Hematopoietic multipotent progenitor cell (in vitro differentiated cells): ENCODE measurements at places on chromosomes 6 and 20. TPM values are rescaled to one million over a fixed set of nuclear protein-coding genes. Genes with fewer than 3 reads are reported as not detected.

WFDC12 gene
- total RNA-seq, result not detected

HLA-B gene
- 2,264 TPM for total RNA-seq

RXRB gene
- total RNA-seq, result 23.4 TPM

ARMH2 gene
- total RNA-seq, result 0.54 TPM

BFSP1 gene
- total RNA-seq, result 0.54 TPM

TCF19 gene
- 12.4 TPM for total RNA-seq

KCNQ2 gene
- 0.27 TPM for total RNA-seq

GNL1 gene
- 46.6 TPM for total RNA-seq

SLC25A27 gene
- 5.7 TPM for total RNA-seq

LRRN4 gene
- total RNA-seq, result under 0.01 TPM

- no peak for DNase-seq
These were observed 280.2 kb downstream of the CDKAL1 start for GRCh38 chr6:20814494-20814893.

- DNase-seq, result no peak
These were observed 12.0 kb upstream of the SLC17A5 start for GRCh38 chr6:73665686-73666319.

DNA sequence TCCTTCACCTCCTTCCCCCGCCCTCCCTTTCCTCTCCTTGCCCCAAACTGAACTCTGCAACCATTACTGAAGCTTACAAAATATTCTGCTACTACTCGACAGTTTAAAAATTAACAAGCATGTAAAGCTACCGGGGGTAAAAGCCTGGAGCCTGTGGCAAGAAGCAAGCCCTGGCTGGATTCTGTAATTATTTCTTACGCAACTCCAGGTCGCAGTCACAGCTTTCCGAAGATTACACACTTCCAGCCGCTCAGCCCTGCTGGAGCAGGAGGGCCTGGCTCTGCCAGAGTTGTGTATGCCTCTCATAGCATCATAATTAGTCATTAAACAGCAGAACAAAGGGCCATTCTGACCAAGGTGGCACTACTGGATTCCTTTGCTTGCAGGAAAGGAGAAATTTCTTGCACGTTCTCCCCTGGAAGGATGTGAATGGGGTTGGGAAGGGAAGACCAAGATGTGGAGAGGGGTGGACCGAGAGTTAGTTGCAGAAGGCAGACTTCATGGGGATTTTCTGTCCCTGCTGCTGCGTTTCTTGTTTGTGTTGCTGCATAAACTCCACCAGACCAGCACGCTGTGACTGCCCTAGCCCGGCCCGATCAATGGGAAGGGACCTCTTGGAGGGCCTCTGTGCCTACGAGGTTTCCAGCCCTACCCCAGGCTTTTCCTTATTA lies 23.6 kb downstream of the FOXQ1 start:
- DNase-seq, result no peak

- DNase-seq, result no peak
These were observed 599.3 kb upstream of the IMPG1 start for GRCh38 chr6:76671751-76672150.

DNA sequence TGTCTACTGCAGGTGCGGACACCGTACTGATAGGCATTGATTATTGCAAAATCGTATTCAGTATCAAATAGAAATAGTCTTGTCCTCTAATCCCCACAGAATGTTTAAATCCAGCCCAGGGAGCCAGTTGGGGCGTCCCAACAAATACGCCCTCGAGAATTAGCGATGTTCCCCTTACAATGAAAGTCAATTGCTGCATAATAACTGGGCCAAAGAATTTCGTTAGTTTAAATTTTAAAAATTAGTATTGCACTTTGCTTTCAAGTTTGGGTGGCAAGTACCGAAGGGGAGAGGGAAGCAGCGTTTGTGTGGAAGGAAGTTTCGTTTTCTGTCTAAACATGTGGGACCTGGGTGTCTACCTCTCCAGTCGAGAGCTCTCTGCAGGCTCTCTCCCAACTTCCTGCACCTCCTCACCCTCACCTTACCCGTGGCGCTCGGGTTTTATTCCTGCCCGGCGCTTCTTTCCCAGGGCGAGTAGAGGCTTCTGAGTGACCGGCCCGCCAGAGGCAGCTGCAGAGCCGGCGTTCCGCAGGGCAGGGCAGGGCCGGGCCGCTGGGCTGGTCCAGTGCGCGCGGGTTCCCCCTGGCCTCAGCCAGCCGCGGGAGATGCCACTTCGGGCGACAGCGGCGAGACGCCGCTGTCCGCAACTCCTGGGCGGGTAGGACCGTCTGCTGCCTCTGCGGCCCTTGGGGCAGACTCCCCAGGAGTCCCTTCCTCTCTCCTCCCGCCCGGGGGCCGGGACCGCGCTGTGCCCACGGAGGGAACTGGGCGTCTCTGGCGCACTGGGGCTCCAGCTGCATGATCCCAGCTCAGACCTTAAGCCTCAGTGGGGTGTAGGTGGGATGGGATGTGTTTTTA lies 862 bp upstream of the TFAP2C start:
- DNase-seq, result no peak

DNA sequence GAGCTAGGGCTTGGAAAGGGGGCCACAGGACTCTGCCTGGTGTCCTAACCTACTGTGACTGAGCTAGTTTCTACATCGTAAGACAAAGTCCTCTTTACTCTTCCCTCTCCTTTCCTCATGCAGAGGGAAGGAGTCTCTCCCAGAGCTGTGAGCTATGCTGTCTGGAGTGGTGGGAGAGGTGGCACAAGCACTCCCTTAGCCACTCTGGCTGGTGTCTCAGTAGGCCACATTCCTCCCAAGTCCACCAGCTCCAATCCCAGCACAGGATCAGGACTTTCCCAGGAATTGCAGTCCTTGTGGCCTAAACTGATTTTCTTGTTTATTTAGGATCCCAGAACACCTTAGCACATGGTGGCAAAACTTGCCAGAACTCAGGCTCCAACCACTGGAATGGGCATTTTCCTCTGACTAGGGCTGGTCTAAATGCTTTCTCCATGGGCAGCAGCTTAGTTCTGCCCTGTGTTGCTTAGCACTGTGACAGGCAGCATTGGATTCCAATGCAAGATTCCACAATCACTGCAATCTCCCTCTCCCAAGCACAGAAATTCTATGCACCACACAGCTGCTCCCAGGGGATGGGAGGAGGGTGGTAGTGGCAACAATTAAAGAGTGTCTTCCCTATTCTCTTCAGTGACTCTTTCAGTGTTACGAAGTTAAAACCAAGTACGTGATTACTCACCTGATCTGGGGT lies 733.3 kb downstream of the HACE1 start:
- no peak for DNase-seq

DNA sequence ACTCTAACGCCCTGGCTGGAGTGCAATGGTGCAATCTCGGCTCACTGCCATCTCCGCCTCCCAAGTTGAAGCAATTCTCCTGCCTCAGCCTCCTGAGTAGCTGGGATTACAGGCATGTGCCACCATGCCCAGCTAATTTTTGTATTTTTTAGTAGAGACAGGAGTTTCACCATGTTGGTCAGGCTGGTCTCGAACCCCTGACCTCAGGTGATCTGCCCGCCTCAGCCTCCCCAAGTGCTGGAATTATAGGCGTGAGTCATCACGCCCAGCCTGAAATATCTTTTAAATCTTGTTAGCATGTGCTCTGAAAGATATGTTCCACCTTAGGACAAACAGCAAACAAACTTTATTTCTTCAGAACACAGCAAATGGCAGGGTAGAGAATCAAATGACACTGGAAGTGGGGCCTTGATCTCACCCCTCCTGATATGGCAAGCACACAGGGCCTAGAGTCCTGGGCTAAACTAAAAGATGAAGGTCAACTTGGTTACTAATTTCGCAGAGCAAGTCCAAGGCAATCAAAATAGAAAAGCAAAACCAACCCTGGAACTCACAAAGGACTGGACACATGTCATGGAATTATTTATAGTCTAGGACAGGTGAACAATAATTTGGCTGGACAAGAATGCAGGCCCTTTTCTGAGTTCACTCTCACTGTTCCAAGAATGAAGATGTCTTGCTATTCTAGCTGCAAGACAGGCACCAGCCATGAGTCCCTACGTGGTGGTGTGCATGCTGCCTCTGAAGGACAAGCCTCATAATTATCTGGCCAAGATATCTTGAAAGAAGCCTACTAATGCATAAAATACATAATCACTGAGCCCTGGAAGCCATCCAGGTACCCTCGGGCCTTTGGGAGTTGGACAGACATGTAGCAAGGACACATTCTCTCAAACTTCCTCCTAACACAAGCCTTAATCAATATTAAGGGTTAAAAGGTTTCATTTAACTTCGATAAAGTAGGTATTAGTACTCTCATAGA lies 35.6 kb downstream of the B4GALT5 start:
- no peak for DNase-seq

- DNase-seq, result peak; percentile 20
These were observed 157.9 kb downstream of the MRPL14 start for GRCh38 chr6:43969158-43969981.

DNA sequence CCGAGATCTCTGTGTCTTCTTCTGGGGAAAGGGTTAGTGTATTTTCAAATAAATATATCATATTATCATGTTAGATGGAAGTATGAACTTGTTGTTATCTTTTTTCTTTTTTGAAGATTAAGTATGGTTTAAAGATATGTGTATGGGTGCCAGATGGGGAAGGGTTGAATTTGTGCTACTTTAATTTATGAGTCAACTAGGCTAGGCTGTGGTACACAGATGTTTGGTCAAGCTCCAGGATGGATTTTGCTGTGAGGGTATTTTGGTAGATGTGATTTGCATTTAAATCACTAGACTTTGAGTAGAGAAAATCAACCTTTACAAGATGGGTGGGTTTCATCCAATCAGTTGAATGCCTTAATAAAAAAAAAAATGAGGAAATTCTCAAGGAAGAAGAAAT lies 886.6 kb upstream of the ADGRB3 start:
- no peak for DNase-seq

DNA sequence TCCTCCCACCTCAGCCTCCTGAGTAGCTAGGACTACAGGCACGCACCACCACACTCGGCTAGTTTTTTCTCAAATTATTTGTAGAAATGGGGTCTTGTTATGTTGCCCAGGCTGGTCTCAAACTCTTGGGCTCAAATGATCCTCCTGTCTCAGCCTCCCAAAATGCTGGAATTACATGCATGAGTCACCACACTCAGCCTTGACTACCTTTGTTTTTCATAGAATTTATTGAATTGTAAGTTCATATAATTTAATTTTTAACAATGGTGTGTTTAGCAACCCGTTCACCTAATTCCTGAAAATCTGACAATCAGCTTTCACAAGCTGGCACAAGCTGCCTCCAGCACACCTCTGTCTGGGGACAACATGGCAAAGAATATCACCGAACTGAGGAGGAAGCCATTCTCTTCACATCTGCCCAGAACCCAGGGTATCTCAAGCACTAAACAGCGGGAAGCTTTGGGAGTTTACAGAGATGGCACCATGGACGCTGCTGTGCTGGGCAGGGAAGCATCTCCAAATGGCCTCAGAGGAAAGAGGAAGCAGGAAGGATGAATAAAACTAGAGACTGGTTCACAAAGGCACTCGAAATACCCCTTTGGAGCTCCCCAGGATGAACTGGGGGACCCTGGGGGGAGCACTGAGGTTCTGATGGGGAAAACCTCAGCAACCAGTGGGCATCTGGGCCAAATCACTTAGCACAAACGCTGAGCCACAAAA lies 2.9 kb downstream of the RIPOR3 start:
- DNase-seq, result no peak

DNA sequence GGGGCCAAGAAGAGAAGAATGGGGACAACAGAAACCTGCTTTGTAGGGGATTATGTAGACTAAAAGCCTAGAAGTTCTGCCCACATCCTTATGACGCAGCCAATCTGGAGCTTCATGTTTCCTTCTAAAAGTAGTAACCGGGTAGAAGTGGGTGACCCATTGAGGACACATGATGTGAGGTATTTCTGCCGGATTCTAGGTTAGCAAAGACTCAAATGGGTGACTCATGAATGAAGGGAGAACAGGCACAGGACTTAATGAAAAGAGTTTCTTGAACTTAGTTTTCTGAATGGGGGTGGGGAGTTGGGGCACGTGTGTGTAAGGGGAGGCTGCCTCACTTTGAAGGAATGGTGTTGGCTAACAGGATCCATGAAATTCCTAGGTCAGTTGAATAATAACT lies 68.8 kb downstream of the CDS2 start:
- no peak for DNase-seq

- DNase-seq, result no peak
These were observed 803 bp downstream of the MICB start for GRCh38 chr6:31498748-31499147.

DNA sequence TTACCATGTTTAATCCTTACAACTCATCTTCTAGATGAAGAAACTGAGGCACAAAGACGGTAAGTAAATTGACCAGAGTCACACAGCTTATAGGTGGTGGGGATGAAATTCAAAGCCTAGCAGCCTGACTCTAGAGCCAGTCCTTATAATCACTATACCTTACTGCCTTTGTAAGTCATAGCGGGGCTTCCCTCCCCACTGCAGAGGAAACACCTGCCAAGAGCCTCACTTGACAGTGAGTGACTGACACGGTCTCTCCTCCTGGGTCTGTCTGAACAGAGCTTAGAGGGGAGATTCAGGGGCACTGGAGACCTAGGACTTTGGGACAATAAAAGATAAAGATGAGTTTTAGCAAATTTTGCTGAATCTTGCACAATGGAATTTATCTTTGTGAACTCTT lies 12.8 kb downstream of the SUN5 start:
- DNase-seq, result no peak

- no peak for DNase-seq
These were observed 233.2 kb upstream of the SOX4 start for GRCh38 chr6:21360336-21360735.

GRCh38 chr6:123598011-123598410 lies 38.7 kb downstream of the TRDN start:
- DNase-seq, result no peak

DNA sequence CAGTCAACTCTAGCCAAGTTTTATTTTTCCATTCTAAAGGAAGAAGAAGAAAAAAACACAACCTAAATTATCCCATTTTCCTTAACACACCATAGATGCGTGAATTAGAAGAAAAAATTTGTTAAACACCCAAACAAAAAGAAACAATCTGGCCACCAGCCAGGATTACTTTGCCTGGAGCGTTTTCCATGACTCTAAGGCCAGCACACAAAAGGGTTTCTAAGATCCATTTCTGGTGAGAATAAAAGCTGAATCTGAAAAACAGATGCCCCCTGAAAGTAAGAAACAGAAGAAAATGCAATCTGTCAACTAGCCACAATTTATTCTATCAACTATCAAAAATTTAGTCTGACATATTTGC lies 267.2 kb upstream of the SULF2 start:
- no peak for DNase-seq

GRCh38 chr6:115441651-115442050 lies 619.0 kb downstream of the FRK start:
- no peak for DNase-seq

GRCh38 chr6:40715570-40716403 lies 128.6 kb upstream of the LRFN2 start:
- DNase-seq, result peak; percentile 91

DNA sequence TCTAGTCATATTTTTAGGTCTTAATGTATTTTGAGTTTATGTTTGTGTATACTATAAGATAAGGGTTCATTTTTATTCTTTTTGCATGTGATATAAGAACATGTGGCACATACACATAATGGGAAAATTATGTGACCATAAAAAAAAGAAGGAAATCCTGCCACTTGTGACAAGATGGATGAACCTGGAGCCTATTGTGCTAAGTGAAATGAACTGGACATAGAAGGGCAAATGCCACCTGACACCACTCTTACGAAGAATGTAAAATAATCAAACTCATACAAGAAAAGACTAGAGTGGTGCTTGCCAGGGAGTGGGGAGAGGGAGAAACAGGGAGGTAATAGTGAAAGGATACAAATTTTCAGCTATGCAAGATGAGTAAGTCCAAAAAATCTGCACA lies 126.1 kb downstream of the PLEKHG1 start:
- DNase-seq, result no peak
